ENCODE measurements at places on chromosomes 6 and 20. TPM values are rescaled to one million over a fixed set of nuclear protein-coding genes. Genes with fewer than 3 reads are reported as not detected.

Gene CD24
- total RNA-seq: 640 TPM

Gene GATA5
- not detected for total RNA-seq

Gene EFCAB8
- total RNA-seq: not detected

Gene GPRC6A
- not detected for total RNA-seq
